ENCODE measurements at places on chromosomes 12 and 14.
A peak's percentile ranks its signal among the peaks of the same experiment; 100 is the strongest.

DNA sequence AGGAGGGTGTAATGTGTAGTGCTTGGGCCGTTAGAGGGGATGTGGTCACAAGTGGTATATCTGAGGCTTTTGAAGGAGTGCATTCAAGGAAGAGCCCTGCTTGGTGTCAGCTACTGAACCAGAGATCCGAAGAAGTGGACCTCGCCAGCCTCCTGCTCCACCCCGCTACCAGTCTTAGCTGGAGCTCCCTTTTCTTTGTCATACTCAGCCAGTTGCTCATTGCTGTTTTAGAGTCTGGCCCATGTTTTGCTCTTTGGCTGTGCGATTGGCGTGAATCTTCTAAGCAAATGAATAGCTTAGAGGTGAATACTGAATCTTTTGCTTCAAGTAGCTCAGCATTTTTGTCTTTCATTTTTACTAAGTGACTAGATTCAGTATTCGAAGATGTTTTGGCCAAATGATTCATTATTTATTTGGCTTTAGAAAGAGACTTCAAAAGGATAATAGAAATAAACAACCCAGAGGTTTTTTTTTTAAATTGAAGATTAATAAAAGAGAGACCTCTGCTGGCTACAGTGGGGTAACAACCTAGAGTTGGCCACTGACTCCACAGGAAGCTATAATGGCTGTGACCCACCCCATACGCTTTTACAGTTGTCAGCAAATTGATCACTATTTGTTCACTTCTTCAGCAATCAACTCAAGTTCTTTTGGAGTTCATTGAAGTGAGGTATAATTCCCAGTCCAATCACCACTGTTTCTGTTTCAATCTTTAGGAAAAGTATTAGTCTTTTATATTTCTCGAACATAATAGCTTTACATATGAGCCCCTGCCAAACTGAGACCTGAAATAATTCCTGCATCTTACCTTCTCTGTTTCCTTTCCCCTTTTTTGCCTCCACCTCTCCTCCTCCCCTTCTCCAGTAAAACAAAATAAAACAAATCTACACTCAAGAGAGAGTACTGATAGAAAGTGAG, 19.9 kb downstream of the CDKN1B start:
- peak; percentile 56 for DNase-seq

DNA sequence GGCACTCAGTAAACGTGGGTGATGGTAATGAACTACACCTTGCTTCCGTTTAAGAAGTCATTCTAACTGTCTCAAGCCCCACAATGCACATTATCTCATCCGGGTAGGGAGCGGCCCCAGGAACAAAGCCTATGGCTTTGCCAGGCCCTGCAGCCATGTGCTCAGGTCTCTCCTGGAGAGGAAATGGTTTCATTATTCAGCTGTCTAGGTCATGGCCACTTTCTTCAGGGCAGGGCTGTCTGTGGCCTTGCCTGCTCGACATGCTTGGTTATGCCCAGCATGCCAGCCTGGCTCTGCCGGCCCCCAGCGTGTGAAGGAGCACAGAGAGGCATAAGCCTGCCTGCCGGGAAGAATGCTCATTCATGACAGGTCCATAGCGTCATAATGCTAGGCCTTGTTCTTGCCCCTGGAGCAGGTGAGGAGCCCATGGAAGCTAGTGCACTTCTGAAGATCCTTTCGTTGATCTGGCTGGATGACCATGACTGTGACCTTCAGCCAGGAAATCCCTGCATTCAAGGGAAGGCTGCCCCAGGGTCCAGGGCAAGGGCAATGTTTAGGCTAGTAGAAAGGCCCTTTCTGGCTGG, 26.3 kb upstream of the FOS start:
- no peak for DNase-seq

DNA sequence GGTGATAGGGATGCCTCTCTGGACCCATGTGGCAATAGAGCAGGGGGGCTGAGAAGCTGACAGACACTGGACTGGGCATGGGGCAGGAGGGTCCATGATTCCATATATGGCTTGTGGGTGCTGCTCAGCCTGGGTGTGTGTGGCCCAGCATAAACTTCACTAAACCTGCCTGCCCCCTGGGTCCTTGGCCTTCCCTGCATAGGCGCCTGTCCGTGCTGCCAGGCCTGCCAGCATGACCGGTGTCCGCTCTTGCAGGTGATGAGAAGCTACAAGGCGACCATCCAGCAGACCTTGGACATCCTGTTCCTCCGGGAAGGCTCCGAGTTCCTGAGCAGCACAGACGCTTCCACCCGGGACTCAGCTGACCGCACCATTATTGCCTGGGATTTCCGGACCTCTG, 61.6 kb downstream of the BEGAIN start:
- DNase-seq = no peak

DNA sequence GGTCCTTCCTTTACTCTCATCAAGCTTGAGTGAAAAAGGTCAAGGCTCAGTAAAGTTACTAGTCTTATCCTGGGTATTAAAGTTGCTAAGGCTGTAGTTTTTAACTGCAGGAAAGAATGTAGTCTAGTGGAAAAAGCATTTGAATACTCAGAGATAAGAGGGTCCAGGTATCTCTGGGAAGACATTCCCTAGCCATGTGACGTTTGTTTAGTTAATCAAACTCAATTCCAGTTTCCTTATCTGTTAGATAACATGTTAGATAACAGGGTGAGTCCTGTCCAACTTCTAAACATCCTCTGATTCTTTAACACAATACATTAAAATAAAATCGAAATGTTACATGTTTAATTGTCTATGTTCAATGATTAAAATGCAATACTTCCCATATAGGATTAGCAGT, 720.7 kb upstream of the LMO3 start:
- no peak for DNase-seq

- DNase-seq = no peak
Measured at GRCh38 chr12:18979401-18980126, 150.0 kb upstream of the PLEKHA5 start.

DNA sequence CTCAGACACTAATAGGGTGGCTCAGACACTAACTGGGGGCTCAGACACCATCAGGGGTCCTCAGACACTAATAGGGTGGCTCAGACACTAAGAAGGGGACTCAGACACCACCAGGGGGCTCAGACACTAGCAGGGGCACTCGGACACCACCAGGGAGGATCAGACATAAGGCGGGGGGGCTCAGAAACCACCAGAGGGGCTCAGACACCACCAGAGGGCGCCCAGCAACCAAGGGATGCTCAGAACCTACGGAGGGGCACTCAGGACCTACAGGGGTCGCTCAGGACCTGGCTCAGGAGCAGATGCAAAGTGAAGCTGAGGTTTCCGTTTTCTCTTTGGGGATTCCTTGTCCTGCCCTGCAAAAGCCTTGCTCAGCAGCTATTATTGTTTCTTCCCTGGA, 448.5 kb downstream of the TMEM121 start:
- peak; percentile 39 for DNase-seq

- DNase-seq = no peak
Measured at GRCh38 chr14:94448071-94448808, 4.4 kb downstream of the SERPINA11 start.

GRCh38 chr12:106655577-106655976, 72.8 kb downstream of the RFX4 start:
- DNase-seq = no peak

DNA sequence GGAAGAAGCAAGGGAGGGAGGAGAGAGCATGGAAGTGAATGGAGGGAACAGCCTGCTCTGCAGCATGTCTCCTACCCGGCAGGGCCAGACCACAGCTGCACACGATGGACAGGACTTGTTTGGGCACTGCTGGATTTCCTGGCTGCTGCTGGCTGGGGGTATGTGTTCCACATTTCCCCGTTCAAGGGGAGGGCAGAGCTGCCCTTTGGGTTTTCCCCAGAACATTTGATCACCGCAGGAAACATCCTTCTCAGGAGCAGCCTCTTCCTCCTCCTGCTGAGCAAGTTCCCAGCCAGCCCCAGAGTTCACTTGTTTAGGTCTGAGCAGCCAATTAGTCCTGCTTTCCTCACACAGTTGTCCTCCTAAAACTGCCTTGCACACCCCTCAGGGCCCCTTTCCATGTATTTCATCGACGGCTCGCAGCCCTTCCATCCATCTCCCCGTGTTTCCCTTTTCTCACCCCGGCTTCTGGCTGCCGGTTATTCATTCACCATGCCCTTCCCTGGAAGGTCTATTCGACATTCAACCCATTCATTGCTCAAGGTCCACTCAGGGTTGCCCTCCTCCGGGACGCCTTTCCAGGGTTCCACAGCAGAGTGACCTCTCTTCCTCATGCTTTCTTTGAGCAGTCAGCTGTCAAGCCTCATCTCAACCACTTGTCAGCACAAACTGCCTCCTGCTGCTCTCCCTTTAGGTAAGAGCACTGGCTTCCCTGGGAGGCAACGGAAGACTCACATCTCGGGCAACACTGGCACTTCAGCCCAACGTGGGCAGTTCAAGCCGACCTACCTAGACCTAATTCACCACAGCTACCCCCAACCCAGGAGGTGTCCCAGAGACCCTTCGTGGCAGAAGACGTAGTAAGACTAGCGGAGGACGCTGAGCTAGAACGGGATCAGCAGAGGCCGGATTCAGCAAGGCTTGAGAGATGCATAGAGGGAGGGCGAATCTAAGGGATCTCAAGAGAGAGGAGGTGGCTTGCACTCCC, 20.1 kb upstream of the ANO2 start:
- DNase-seq = no peak

GRCh38 chr14:48983351-48983888, 602.8 kb downstream of the RPS29 start:
- DNase-seq = no peak

GRCh38 chr12:53383258-53383657, 3.3 kb downstream of the SP1 start:
- no peak for DNase-seq

DNA sequence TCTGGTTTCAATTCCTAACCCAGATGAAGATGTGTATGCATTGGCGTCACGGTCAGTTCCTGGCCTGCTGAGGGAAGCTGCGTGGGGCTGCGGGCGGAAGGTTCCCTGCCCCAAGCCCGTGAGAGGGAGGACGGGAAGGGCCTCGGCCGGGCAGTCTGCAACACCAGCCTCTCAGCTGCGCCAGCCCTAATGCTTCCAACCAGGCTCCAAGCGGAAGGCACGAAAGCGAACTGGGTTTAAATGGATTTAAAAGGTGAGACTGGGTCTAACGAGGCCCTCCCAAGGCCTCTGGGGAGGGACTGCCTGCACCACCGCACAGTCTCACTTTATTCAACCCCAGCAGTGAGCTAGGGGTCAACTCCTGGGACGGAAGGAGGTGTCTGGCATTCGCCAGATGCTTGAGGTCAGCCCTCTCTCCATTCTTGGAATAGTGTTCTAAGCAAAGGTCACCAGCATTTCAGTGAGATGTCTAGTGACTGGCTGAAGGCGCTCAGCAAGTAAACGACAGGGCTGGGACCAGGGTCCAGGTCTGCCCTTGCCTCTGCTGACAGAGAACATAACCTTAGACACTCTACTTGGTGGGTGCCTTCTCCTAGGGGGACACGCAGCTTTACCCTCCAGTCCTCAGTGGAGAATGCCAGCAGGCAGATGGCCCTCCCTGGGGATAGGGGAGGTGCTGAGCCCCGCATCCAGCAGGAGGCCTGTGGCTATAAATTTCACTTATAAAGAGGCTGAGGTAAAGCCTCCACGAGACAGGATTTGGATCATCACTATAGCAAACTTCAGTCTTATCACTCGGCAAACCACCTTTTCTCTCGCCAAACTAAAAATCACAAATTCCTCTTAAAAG, 92.2 kb downstream of the PIWIL1 start:
- DNase-seq = no peak

GRCh38 chr12:127785986-127786590, 480.9 kb upstream of the TMEM132C start:
- no peak for DNase-seq

GRCh38 chr12:85626001-85626783, 210.0 kb downstream of the RASSF9 start:
- peak; percentile 84 for DNase-seq

GRCh38 chr14:91727121-91727520, 4.8 kb downstream of the CATSPERB start:
- no peak for DNase-seq
